ENCODE measurements at places on chromosomes 3 and 15.

GRCh38 chr3:107988460-107989175, 102.2 kb downstream of the CD47 start:
- no peak for DNase-seq

GRCh38 chr3:21912711-21913110, 161.7 kb upstream of the ZNF385D start:
- no peak for DNase-seq

DNA sequence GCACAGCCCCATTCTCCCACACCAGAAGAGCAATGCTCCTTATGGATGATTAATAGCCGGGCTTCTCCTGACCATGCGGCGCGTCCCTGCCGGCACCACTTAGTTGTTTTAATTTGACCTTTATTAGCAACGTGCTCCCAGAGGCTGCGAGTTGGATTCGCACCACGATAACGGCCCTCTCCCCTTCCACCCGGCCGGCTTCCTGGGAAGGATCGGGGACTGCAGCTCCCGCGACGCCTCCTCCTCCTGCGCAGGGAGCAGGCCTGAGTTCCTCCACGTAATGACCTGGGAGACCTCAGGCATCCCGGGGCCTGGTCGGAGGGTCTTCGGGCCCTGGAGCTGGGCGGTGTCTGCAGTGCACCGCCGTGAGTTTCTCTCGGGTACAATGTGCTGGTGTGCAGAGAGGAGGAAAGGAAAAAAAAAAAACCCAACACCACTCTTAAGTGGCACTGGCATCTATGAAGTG, 243.3 kb upstream of the TOPAZ1 start:
- DNase-seq = peak; percentile 31

- no peak for DNase-seq
These were observed 133.6 kb upstream of the PLXND1 start for GRCh38 chr3:129740090-129740489.

DNA sequence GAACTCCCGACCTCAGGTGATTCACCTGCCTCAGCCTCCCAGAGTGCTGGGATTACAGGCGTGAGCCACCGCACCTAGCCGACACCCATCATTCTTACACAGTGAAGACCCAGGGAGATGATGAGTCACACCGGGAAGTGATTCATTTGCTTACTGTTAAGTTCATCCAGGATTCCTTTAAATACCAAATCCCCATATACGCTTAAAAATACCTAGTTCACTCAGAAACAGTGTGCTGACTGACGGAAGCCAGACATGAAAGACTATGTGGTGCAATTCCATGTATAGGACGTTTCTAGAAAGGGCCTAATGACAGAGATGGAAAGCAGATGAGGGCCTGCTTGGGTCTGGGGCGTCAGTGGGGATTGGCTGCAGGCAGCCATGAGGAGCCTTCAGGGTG, 75.2 kb downstream of the APBA2 start:
- no peak for DNase-seq

- no peak for DNase-seq
These were observed 3.7 kb downstream of the FAM162A start for GRCh38 chr3:122387709-122388108.

GRCh38 chr3:20097015-20097414, 56.8 kb downstream of the KAT2B start:
- no peak for DNase-seq

DNA sequence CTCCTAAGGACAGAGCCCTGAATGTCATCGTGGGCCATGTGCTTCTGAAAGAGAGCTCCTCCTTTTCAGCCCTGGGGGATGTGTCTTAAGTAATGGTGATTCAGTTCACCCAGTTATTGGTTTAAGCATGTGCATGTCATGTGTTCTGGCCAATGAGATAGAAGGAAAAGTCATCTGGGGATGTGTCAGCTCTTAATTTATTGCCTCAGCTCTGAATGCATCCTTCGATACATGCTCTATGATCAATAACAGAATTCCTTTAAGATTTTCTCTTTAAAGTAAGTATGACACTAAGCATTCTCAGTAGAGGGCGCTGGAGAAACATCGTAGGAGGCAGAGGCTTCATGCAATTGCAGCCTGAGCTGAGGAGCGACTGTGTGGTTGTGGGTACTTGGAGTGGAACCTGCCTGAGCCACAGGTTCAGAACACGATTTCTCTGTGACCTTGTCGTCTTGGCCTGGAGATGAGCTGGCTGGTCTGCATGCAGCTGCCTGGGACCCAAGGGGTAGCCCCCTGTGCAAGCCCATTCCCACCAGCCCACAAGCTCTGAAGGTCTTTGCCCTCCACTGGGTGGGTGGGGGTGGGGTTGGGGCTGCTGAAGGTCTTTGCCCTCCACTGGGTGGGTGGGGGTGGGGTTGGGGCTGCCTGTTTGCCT, 69.5 kb downstream of the C3orf38 start:
- DNase-seq = peak; percentile 2

GRCh38 chr15:47383801-47384200, 333.5 kb upstream of the SEMA6D start:
- no peak for DNase-seq

GRCh38 chr3:58514405-58514804, 22.5 kb downstream of the KCTD6 start:
- no peak for DNase-seq

DNA sequence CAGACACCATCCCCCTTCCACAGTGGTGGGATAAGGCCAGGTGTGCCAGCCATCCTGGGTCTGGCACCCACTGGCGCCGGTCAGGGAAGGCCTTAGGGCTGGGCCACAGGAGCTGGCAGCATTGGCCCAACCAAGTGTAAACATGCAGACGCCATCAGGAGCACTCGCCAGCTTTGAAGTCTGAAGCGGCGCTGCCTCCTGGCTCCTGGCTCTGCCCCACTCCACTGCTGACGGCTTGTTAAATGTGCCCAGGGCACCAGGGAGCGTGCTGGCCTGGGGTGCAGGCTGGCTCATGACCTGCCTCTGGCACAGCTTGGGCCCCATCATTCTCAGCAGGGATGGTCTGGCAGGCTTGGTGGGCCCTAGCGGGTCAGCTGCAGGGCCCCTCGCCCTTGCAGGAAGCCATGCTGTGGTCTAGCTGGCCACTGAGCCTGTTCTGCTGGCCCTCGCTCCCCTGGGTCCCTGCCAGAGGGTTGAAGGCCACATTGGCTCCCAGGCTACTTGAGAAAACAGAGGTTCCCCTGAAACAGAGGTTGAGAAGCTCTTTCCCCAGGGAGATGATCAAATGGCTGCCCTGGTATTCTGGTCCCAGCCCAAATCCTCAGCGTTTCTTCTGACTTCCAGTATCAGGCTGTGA, 116.6 kb downstream of the DNAJB8 start:
- DNase-seq = no peak

DNA sequence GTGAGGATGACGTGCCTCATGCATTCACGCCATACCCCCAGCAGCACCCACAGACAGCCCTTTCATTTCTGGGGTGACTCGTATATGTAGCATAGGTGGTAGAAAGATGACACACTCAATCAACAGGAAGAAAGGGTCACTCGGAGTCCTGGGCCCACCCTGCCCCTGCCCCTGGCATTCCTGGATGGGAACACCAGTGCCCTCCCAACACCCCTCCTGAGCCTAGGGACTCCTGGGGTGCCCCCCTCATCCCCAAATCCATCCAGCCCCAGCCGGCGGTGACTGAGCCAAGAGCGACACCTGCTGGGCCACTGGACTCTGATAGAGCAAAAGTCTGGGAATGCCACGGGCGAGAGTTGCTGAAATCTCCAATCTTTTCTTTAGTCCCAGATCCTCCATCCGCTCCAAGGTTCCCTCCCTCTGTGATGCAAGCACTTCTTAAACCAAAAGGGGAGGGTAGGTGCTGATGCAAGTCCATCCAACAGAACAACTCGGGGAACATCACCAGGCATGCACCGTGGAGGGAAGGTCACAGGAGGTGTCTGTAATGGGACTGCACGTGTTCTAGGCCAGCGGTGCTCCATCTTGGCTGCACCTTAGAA, 31.1 kb downstream of the ACAN start:
- DNase-seq = no peak

DNA sequence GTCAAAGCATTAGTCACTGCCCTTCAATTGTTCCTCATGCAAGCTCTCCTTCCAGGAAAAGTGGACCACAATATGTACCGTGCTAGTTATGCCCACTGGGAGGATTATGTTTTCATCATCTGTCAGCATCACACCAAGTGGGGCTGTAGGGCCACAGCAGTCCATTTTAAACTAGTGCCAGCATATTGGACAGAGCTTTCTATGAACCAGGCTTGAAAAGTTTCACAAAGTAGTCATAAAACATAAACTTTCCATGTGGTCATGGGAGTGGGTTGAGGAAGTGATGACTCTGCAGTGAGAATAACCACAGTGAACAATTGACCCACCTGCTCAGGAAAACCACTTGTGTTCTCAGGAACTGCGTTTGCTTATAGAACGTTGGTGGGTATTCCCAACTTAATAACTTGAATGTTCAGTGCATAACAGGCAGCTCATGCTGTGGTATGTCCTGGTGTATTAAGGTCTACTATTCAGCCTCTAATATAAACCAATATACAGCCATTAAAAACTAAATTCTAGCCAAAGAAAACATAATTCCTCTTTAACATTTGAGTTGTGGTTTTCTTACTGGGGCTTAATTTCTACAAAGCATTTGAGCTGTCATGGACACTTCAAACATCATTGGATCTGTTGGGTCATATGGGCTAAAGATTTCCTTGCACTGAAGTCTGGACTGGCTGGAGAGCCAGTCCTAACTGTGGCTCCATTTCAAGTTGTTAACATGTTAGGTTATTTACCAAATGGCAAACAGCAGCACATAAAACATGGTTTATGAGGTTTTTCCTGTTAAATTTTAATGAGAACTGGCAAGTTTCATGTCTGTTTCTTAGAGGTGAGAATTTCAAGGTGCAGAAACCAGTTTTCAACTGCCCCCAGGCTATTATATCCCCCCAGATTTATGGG, 274.1 kb downstream of the OTOL1 start:
- no peak for DNase-seq

DNA sequence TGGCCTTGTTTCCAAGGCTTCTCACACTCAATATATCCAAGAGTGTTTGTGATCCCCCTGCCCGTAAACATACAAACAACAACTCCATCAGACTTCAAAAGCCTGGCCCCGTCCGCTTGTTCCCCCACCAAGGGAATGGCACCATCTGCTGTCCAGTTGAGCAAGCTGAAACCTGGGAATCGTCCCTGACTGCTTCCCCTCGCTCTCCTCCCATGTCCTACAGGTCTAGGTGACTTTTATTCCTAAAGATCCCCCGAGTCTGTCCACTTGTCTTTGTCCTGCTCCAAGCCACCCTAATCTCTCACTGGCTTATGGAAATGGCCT, 27.9 kb upstream of the FAM174B start:
- peak; percentile 21 for DNase-seq

GRCh38 chr3:160106905-160107861, 118.0 kb upstream of the C3orf80 start:
- no peak for DNase-seq

DNA sequence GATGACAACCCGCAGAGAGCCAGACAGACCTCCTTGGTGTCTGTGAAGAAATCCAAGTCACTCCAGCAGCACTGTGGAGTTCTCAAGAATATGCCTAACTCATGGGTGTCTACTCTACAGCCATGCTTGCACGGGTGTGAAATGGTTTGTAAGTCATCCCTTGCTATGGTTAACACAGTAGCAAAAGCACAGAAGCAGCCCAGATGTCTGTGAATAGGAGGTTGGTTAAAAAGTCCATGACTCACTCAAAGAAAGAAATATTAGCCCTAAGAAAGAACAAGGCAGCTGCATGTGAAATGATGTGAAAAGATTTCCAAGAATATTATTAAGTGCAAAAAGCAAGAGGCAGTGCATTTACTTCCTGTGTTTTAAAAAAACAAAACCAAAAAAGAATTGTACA, 12.1 kb upstream of the LIMD1 start:
- no peak for DNase-seq

GRCh38 chr3:37510755-37511154, 336.4 kb upstream of the LRRFIP2 start:
- no peak for DNase-seq

DNA sequence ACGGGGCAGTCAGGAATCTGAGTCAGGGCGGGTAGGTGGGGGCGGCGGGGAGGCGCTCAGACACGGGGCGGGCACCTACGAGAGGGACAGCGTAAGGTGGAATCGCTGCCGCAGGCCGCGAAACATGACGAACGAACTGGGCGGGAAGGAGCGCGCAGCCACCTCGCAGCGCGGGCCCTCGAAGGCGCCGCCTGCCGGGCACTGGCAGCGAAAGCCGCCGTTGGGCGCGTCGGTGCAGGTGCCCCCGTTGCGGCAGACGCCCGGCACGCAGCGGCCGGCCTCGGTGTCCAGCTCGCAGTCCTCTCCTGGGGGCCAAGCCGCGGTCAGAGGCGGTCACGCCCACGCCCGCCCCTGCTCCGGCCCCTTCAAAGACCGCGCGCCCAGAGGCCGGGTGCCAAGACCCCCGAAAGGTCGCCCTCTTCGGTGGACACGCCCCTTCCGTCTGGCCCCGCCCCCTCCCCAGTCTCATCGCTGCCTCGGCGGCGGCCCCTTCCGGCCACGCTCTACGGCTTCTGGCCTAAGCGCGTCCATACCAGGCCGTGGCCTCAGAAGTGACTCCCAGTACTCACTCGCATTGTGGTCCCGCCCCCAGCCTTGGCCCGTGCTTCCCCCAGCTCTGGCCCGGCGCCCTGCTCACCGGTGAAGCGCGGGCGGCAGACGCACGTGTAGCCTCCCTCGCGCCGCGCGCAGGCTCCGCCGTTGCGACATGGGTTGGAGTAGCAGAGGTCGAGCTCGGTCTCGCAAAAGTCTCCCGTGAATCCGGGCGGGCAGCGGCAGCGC, 6.4 kb downstream of the CELSR3 start:
- DNase-seq = no peak
